ENCODE measurements at places on chromosomes 3 and 15. TPM values are rescaled to one million over a fixed set of nuclear protein-coding genes. Genes with fewer than 3 reads are reported as not detected.

DNA sequence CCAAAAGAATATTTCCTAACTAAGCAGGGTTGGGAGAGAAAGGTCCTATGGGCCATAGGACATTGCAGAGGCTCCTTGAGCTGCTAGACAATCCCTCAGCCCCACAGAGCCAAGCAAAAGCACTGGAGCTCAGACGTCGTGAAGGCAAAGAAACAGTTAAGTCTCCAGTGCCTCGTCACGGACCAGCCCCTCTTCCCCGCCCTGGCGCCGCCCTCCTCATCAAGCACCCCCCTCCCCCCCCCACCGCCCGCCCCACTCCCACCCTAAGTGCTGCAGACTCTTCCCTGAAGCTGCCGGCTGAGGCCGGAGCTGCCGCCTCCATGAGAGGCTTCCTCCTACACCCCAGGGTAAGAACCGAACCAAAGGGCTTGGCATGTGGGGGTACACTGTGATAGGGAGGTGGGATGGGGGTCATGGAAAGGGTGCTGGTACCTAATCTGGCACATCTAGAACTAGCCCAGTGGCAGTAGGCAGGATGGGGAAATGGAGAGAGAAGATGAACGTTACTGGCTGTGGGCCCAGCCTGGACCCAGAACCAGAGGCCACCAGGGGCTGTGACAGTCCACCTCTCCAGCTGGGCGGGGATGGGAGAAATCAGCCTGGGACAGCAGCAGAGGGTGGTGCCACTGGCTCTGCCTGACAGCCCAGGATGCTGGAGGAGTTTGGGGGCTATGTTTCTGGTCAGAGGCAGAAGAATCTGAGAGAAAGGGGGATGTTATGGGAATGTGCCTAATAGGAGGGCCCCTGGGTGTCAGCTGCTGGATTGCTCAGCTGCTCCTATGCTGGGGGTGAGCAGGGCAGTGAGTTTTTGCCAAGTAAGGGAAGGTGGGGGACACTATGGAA is at the start of gene MAP1A:
Gene MAP1A, plus strand, starts transcription at position 255 of the 843 bp plus-strand sequence. CDS start 3,866 bp downstream, outside the sequence.
- H3K36me3 ChIP-seq: peaks cover 24% of the 10 kb centered on the region
- peak; percentile 64 for DNase-seq
- H3K27me3 ChIP-seq: no peaks in the 10 kb centered on the region
- peak within 1 kb of the TSS; percentile 70 for H3K4me3 ChIP-seq
- peak within 1 kb of the TSS; percentile 85 for H3K27ac ChIP-seq

Gene ROPN1
- 0.09 TPM for total RNA-seq

Gene RTP3
- total RNA-seq: not detected

Gene POLQ
- total RNA-seq: 7.9 TPM

DNA sequence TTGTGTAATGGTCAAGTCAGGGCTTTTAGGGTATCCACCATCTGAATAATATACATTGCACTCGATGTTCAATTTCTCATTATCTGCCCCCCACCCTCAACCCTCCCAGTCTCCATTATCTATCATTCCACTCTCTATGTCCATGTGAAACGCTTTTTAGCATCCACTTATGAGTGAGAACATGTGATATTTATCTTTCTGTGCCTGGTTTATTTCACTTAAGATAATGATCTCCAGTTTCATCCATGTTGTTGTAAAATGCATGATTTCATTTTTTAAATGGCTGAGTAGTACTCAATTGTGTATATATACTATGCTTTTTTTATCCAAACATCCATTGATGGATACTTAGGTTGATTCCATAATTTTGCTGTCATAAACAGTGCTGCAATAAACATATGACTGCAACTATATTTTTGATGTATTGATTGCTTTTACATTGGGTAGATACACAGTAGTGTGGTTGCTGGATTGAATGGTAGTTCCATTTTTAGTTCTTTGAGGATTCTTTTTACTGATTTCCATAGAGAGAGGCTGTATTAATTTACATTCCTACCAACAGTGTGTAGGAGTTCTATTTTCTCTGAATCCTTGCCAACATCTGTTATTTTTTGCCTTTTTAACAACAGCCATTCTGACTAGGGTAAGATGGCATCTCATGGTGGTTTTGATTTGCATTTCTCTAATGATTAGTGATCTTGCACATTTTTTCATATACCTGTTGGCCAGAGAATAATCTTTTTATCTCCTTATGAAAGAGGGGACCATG is 332.9 kb upstream of the TGFBR2 start:
- H3K27ac ChIP-seq: no peak overlapping the region
- no peak overlapping the region for H3K4me3 ChIP-seq
- no peak for DNase-seq
- H3K27me3 ChIP-seq: no peaks in the 10 kb centered on the region
- no peaks in the 10 kb centered on the region for H3K36me3 ChIP-seq
- H3K4me1 ChIP-seq: no peaks in the 10 kb centered on the region

Gene CPNE4
- 0.33 TPM for total RNA-seq

- peaks cover 4% of the 10 kb centered on the region for H3K36me3 ChIP-seq
- peaks cover 3% of the 10 kb centered on the region for H3K4me1 ChIP-seq
- H3K27me3 ChIP-seq: no peaks in the 10 kb centered on the region
- peak overlapping the region; percentile 20 for H3K27ac ChIP-seq
These were observed 19.9 kb upstream of the TATDN2 start for GRCh38 chr3:10228248-10228950.

- DNase-seq: no peak
- peaks cover 3% of the 10 kb centered on the region for H3K36me3 ChIP-seq
- no peak overlapping the region for H3K27ac ChIP-seq
- H3K4me3 ChIP-seq: no peak overlapping the region
- no peaks in the 10 kb centered on the region for H3K4me1 ChIP-seq
- no peaks in the 10 kb centered on the region for H3K27me3 ChIP-seq
These were observed 54.8 kb upstream of the ACTC1 start for GRCh38 chr15:34850121-34850520.

GRCh38 chr3:13140596-13140995 is 67.4 kb upstream of the IQSEC1 start:
- no peaks in the 10 kb centered on the region for H3K36me3 ChIP-seq
- H3K27ac ChIP-seq: no peak overlapping the region
- DNase-seq: no peak
- no peaks in the 10 kb centered on the region for H3K4me1 ChIP-seq
- H3K27me3 ChIP-seq: no peaks in the 10 kb centered on the region
- no peak overlapping the region for H3K4me3 ChIP-seq

Gene FOXB1
- total RNA-seq: 0.05 TPM

DNA sequence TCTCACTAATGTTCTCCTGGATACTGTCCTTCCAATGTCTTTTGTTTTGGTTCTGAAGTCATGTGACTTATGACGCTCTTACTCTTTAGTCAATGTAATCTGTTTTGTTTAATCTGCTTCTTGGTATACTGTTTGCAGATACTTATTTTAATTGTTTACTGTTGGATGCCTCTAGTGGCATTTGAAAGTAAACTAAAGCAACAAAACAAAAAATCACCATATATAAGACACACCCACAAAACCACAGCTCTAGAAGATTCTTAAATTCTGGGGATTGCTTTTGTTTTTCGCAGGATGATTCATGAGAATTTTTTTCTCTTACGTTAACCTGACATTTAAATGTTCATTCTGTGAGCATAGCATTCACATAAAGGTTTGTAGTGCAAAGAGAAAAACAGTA is 16.8 kb downstream of the SLC25A26 start:
- H3K4me3 ChIP-seq: no peak overlapping the region
- no peak for DNase-seq
- no peaks in the 10 kb centered on the region for H3K36me3 ChIP-seq
- H3K27me3 ChIP-seq: no peaks in the 10 kb centered on the region
- H3K27ac ChIP-seq: no peak overlapping the region

- H3K4me1 ChIP-seq: no peaks in the 10 kb centered on the region
- no peaks in the 10 kb centered on the region for H3K36me3 ChIP-seq
- H3K27me3 ChIP-seq: no peaks in the 10 kb centered on the region
These were observed 65.5 kb downstream of the CORO2B start for GRCh38 chr15:68644083-68644904.

GRCh38 chr15:58558777-58559176 is 127.0 kb downstream of the LIPC start:
- no peak for DNase-seq
- no peak overlapping the region for H3K27ac ChIP-seq
- no peak overlapping the region for H3K4me3 ChIP-seq

GRCh38 chr3:23073724-23074305 is 129.3 kb upstream of the UBE2E2 start:
- H3K4me3 ChIP-seq: no peak overlapping the region
- no peak overlapping the region for H3K27ac ChIP-seq
- no peaks in the 10 kb centered on the region for H3K36me3 ChIP-seq

Gene SMAD6
- 1.0 TPM for total RNA-seq

- H3K4me3 ChIP-seq: no peak overlapping the region
- H3K4me1 ChIP-seq: peaks cover 15% of the 10 kb centered on the region
- no peaks in the 10 kb centered on the region for H3K27me3 ChIP-seq
- H3K36me3 ChIP-seq: peaks cover 9% of the 10 kb centered on the region
- no peak for DNase-seq
These were observed 4.3 kb downstream of the ZNF592 start for GRCh38 chr15:84752700-84753099.

- H3K4me1 ChIP-seq: no peaks in the 10 kb centered on the region
- no peak for DNase-seq
These were observed 42.4 kb downstream of the REC114 start for GRCh38 chr15:73485372-73485771.

GRCh38 chr3:127987309-127987995 is 64.8 kb upstream of the SEC61A1 start:
- no peak overlapping the region for H3K27ac ChIP-seq
- DNase-seq: no peak
- no peaks in the 10 kb centered on the region for H3K4me1 ChIP-seq
- no peaks in the 10 kb centered on the region for H3K36me3 ChIP-seq
- no peak overlapping the region for H3K4me3 ChIP-seq

GRCh38 chr3:34013818-34014570 is 215.6 kb downstream of the PDCD6IP start:
- H3K27ac ChIP-seq: no peak overlapping the region
- H3K27me3 ChIP-seq: no peaks in the 10 kb centered on the region
- DNase-seq: no peak
- peaks cover 39% of the 10 kb centered on the region for H3K4me1 ChIP-seq
- no peak overlapping the region for H3K4me3 ChIP-seq

Gene RBP2
- total RNA-seq: 0.09 TPM

GRCh38 chr15:59232476-59232875 is 25.8 kb downstream of the LDHAL6B start:
- H3K27me3 ChIP-seq: no peaks in the 10 kb centered on the region
- no peak for DNase-seq
- no peak overlapping the region for H3K27ac ChIP-seq

DNA sequence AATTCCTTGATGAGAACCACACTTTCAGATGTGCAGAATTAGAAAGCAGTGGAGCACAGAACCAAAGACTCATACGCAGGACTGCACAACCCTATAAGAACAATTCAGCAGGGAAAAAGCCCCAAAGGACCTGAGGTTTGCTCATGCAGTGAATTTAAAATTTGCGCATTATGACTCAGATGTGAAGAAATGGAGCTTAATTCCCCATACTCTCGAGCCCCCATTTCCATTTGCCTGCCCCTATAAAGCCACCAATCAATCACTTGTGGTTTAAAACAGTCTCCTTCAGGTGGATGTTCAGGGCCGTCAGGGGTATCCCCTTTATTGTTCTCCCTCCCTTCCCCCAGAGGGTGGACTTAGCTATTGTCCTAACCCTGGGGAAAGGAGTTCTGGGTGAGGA is 221.2 kb downstream of the IGSF11 start:
- H3K27me3 ChIP-seq: no peaks in the 10 kb centered on the region
- H3K4me1 ChIP-seq: no peaks in the 10 kb centered on the region
- no peak overlapping the region for H3K4me3 ChIP-seq

Gene MORC1
- total RNA-seq: 0.05 TPM

DNA sequence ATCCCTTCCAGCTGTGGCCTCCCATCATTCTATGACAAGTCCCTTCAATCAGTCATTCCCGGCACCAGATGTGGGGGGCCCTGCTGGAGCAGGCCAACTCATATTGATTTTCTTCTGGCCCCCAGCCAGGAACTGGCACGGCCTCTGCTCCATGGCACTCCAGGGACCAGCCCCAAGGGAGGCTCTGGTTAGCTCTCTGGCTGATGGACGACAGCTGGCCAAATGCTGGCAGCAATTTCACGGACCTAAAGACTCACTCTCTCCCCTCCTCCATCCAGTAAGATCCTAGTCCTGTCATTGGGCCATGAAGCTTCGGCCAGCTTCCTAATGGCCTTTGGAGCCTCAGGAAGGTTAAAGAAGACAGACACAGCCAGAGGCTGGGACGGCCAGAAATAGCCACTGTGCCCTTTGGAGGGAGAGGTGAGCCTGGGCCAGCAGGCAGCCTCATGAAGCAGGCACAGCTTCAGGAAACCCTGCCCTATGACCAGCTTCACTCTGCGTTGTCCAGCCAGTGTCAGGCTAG is 131.0 kb downstream of the MEX3B start:
- no peaks in the 10 kb centered on the region for H3K36me3 ChIP-seq
- no peaks in the 10 kb centered on the region for H3K27me3 ChIP-seq
- DNase-seq: no peak
- no peak overlapping the region for H3K27ac ChIP-seq
- H3K4me1 ChIP-seq: no peaks in the 10 kb centered on the region
- no peak overlapping the region for H3K4me3 ChIP-seq

GRCh38 chr3:38317192-38317759 is 29.3 kb upstream of the XYLB start:
- no peak for DNase-seq
- H3K36me3 ChIP-seq: no peaks in the 10 kb centered on the region
- H3K27me3 ChIP-seq: no peaks in the 10 kb centered on the region
- H3K4me1 ChIP-seq: no peaks in the 10 kb centered on the region

GRCh38 chr15:59741274-59741906 is 52.3 kb upstream of the BNIP2 start:
- no peak overlapping the region for H3K4me3 ChIP-seq
- H3K27ac ChIP-seq: no peak overlapping the region
- no peak for DNase-seq
- no peaks in the 10 kb centered on the region for H3K36me3 ChIP-seq

Gene SPINK8
- not detected for total RNA-seq

GRCh38 chr15:97592778-97593177 is 367.7 kb upstream of the ARRDC4 start:
- no peaks in the 10 kb centered on the region for H3K36me3 ChIP-seq
- H3K27ac ChIP-seq: no peak overlapping the region
- H3K4me1 ChIP-seq: no peaks in the 10 kb centered on the region
- H3K27me3 ChIP-seq: no peaks in the 10 kb centered on the region

DNA sequence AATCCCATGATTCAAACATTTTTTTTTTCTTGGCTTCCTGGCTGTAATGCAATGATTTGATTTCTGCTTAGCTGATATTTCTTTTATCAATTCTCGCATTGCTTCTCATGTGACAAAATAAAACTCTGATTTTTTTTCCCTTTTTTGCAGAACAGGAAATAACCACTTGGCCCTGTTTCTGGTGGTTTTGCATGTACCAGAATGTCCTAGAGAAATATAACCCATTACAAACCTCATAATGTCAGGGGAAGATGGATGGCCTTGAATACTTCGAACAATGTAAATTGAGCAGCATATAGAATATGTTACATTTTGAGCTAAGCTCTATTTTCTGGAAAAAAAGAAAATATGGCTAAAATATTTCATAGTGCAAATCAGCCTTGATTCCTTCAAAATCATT is 275.6 kb downstream of the RAP2B start:
- no peaks in the 10 kb centered on the region for H3K27me3 ChIP-seq
- DNase-seq: no peak
- no peaks in the 10 kb centered on the region for H3K36me3 ChIP-seq
- no peak overlapping the region for H3K4me3 ChIP-seq
- H3K27ac ChIP-seq: no peak overlapping the region
- H3K4me1 ChIP-seq: no peaks in the 10 kb centered on the region

- DNase-seq: no peak
- H3K27ac ChIP-seq: no peak overlapping the region
- H3K36me3 ChIP-seq: peaks cover 68% of the 10 kb centered on the region
- no peaks in the 10 kb centered on the region for H3K4me1 ChIP-seq
These were observed 19.2 kb upstream of the MAP6D1 start for GRCh38 chr3:183844606-183845005.

Gene CHRNA5
- total RNA-seq: 1.9 TPM

All from thymus (tissue), 14 donors.